ENCODE measurements at places on chromosomes 12 and 14.

DNA sequence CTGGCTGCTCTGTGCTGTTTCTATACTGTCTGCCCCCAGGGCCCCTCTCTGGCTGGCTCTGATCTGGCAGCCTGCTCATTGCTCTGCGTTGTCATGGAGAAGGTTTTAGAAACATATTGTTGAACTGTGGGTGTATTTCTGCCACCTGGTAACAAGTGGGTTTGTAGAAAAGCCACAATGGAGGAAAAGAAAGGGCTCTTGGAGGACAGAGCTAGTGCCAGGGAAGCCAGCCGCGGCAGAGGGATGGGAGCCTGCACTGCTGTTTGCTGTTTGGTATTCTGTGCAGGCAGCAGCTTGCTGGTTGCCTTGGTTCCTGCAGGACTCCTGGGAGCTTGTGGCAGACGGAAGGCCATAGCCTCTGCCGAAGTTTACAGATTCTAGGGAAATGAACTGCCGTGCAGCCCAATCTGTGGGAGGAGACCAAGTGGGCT lies 15.1 kb downstream of the CCDC177 start:
- DNase-seq, result no peak

DNA sequence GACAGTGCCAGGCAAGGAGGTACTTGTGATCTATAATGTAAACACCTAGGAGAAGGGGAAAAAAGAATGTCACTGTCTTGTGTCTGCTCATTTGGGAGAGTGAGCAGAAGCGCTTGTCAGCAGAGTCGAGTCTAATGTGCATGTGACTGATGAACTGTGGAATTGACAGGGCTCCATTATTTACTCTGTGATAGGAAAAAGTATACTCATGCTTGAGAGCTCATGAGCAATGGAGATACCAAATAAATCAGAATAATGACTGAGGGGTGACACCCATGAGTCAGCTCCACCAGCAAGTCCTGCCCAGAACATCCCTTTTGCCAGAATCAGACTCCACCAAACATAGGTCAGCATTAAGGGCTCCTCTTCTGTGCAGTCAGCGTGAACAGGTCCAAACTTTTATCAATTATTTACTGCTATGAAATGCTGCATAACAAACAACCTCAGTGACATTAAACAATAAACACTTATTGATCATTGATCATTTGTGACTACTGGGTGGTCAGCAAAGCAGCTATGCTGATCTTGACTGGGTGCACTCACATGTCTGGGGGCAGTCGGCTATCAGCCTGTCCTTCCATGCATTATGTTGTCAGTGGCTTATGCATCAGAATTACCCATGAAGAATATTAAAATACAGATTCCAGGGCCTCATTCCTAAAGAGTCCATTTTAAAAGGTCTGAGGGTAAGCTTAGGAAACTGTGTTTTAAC lies 29.2 kb upstream of the WSCD2 start:
- DNase-seq, result no peak

GRCh38 chr14:94936401-94936892 lies 166.5 kb upstream of the GSC start:
- DNase-seq, result peak; percentile 8

GRCh38 chr12:15700595-15700994 lies 88.6 kb downstream of the EPS8 start:
- peak; percentile 91 for DNase-seq

DNA sequence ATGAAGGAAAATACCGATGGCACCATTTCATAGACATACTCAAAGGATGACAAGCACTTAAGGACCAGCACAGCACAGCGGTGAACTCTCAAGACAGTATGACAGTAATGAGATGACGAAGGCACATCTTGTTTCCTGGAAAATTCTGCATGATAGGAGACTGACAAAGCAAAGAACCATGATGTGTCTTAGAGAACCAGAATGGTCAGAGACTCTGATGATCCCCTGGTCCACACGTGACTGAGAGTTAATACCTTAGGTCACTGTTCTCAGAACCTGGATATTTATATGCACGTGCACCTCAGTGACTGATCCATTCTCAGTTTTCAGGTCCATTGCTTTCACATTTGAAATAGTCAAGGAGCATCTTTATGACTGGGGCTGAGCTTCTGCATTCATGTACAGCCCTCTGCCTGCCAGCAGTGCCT lies 35.3 kb downstream of the PROX2 start:
- DNase-seq, result no peak

GRCh38 chr12:19893514-19893913 lies 454.2 kb downstream of the AEBP2 start:
- DNase-seq, result peak; percentile 70

DNA sequence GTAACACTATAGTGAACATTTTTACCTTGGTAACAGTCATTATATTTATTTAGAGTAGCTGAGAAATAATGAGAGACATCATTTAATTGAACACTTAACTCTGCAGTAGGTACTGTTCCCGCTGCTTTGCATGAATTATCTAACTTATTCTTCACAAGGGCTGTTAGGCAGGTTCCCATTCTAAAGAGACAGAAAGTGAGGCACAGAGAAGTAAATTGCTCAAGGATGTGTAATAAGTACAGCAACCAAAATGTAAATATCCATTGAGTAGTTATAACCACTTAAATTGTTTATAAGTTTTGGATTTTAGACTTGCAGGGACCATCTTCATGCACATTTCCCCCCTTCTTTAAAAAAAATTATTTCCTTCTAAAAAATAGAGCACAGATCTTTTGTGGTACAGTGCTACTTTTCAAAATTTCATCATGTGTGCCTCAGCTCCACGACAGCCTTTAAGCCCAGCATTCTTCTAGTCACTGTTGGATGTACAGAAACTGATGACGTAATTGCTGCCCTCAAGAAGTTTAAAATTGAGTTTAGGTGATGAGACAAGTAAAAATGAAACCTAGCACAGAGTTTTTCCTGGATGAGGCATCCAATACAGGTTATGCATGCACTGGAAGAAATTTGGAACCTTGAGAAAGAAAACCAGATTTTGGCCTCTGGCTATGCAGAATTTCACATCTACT lies 6.0 kb upstream of the MANSC4 start:
- peak; percentile 65 for DNase-seq
